ENCODE measurements at places on chromosomes 4 and X. TPM values are rescaled to one million over a fixed set of nuclear protein-coding genes. Genes with fewer than 3 reads are reported as not detected.

Gene STARD8
- total RNA-seq = 3.0 TPM

Gene GC
- not detected for total RNA-seq

Gene CCDC149
- total RNA-seq = 9.6 TPM

Gene PABPC1L2A
- not detected for total RNA-seq

Gene FAM184B
- total RNA-seq = 0.76 TPM

Gene NMU
- total RNA-seq = 137 TPM

Gene PFKFB1
- not detected for total RNA-seq

Gene SFRP2
- 8.3 TPM for total RNA-seq

Gene POLN
- 0.19 TPM for total RNA-seq

Gene MND1
- 2.3 TPM for total RNA-seq

Gene GAGE12J
- total RNA-seq = not detected

Gene CYP2U1
- total RNA-seq = 6.7 TPM

Gene ANKRD50
- 18.7 TPM for total RNA-seq

Gene ARX
- not detected for total RNA-seq

Gene CT83
- total RNA-seq = not detected

Gene NLGN3
- 0.21 TPM for total RNA-seq

Gene PLAC1
- total RNA-seq = not detected

Gene FAM47A
- total RNA-seq = not detected

Gene XAGE5
- not detected for total RNA-seq

Gene MECP2
- total RNA-seq = 23.0 TPM

Gene OTOP1
- not detected for total RNA-seq

Gene KDR
- total RNA-seq = 2.0 TPM

Gene CXXC4
- not detected for total RNA-seq

Gene AIFM1
- total RNA-seq = 15.3 TPM

Gene RPA4
- 0.38 TPM for total RNA-seq

Gene SPANXA1
- not detected for total RNA-seq

Gene CXorf49
- not detected for total RNA-seq

Gene EXOC1L
- total RNA-seq = not detected

Gene CFP
- 0.83 TPM for total RNA-seq

Gene NKX1-1
- total RNA-seq = not detected

Gene NXF2
- not detected for total RNA-seq

Gene SSX3
- total RNA-seq = not detected

Gene CABS1
- not detected for total RNA-seq

Gene HSFX3
- not detected for total RNA-seq

Gene MAGEA11
- 0.44 TPM for total RNA-seq

Gene ADH1B
- total RNA-seq = 45.0 TPM

Measured in esophagus squamous epithelium (tissue), 5 donors.